ENCODE measurements at places on chromosomes 16 and 17.

DNA sequence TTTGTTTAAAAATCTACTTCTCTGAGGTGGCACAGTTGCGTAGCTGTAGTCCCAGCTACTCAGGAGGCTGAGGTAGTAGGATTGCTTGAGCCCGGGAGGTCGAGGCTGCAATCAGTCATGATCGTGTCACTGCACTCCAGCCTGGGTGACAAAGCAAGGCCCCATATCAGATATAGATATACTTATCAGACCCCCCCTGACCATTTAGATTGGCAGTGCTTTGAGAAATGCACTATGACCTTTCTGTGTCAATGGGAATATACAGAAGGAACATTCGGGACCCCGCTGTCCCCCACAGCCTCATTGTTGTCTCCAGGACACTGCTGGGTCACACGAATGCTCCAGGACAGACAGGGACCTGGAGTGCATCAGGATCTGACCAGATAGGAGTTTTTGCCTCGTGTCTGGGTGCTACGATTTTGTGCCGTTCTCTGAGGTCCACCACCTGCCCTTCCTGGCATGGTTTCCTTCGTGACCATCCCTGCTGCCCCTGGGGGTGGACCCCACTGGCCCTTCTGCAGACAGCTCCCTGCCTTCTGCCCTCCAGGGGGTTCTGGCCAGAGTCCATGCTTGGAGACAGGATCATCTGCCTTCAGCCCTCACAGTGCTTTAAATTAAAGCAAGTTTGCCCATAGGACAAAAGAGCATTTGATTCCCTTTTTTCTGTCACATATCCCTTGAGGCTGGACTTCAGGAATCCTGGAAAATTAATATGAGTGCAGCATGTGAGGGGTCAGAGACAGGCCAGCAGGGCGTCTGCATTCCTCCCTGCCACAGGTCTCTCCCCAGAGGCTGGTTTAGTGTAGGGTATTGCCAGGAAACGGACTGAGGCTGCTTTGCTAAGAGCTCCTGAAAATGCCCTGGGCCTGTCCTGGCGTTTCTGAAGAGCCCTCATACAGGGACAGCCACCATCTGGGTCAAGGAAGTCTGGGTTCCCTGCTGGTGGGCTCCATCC, 19.3 kb downstream of the PLD6 start:
- no peak for DNase-seq

GRCh38 chr17:4748686-4749085, 9.0 kb upstream of the CXCL16 start:
- DNase-seq, result no peak

GRCh38 chr17:50176559-50177357, 11.0 kb downstream of the SGCA start:
- no peak for DNase-seq

GRCh38 chr17:33121756-33122155, 130.1 kb downstream of the SPACA3 start:
- no peak for DNase-seq

GRCh38 chr17:4427505-4427904, 6.2 kb upstream of the SPNS3 start:
- no peak for DNase-seq

GRCh38 chr17:71580220-71580619, 540.6 kb upstream of the SOX9 start:
- no peak for DNase-seq

DNA sequence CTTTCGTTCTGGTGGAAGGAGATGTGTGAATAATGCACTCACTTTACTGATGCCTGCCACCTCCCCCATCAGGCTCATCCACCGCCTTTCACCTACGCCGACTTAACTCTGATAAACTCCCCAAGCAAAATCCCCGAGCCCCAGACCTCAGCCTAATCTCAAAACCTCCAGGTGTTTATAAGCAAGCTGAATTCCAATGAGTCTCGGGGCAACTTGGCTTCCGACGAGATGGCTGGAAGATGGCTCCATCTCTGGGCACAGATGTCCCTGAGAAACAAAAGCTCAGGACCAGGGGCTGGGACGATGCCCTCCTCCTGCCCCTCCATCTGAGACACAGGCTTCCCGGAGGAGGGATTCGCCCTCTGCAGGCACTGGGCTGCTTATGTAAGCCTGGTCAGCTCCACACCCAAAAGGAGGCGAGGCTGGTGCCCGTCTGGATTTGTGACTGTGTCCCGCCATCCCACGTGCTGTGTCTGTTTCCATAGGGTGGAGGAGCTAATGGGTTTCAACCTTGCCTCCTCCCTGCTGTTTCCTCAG, 386.4 kb upstream of the TNRC6C start:
- DNase-seq, result no peak

DNA sequence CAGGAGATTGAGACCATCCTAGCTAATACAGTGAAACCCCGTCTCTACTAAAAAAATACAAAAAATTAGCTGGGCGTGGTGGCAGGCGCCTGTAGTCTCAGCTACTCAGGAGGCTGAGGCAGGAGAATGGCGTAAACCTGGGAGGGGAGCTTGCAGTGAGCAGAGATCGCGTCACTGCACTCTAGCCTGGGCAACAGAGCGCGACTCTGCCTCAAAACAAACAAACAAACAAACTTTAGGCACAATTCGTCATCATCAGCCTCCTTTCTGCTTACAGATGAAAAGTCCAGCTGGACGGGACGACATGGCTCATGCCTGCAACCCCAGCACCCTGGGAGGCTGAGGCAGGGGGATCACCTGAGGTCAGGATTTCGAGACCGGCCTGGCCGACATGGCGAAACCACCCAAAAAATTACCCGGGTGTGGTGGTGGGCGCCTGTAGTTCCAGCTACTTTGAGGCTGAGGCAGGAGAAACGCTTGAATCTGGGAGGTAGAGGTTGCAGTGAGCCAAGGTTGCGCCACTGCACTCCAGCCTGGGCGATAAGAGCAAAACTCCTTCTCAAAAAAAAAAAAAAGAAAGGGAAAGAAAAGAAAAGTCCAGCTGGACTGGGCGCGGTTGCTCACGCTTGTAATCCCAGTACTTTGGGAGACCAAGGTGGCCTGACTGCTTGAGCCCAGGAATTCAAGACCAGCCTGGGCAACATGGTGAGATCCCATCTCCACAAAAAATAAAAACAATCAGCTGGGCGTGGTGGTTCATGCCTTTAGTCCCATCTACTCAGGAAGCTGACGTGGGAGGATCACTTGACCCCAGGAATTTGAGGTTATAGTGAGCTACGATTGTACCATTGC, 1.5 kb upstream of the SPIRE2 start:
- DNase-seq, result no peak

- DNase-seq, result no peak
Observed at GRCh38 chr17:16483021-16483645, 8.9 kb downstream of the LRRC75A start.

DNA sequence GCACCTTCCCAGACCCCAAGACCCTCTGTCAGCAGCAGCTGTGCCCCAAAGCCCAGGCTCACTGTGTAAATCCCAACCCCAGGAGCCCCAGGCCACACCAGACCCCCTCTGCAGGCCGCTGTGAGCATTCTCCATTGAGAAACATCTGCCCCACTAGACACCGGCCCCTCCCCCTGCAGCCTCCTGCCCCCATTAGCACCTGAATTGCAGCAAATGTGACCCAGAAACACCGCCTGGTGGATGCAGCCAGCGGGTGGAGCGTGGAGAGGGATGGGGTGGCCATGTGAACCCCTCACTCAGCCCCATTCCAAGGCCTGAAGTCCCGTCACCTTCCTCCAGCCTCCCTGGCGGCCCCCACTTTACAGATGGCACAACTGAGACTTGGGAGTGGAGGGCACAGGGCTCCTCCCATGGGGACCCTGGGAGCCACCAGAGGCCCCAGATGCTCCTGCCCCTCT, 2.2 kb downstream of the UBALD1 start:
- no peak for DNase-seq

DNA sequence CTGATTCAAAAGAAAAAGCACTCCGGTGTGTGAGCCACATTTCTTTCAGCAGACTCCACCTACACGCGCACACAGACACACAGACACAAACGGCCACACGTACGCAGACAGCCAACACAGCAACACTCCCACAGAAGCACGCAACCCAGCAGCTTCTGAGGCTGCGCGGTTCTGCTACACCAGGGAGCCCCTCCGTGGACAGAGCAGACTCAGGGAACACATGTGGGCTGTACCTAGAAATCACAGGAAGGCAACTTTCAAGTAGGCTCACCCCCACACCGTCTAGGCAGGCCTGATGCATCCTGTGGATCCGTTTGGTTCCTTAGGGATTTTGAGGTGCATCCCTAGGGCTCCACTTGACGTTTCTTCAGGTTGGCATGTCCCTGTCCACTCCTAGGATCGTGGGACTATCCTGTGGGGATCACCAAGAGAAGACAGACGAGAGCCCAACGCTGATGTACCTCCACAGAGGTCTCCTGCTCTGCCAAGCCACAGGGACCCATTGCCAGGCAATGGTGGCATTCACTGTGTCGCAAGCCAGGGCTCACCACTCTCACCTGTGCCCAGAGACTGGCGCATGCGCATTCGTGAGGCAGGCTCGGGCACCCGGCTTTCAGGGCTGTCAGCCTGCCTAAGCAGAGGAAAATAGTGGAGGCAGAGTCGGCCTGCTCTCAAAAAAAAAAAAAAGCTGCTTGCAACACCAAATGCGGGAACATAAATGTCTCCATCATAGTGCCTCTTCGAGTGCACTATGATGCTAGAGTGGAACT, 2333.3 kb downstream of the TP53TG3F start:
- DNase-seq, result no peak

GRCh38 chr17:17203173-17203730, 2.9 kb downstream of the PLD6 start:
- no peak for DNase-seq

- DNase-seq, result no peak
Observed at GRCh38 chr17:78953356-78954350, 26.1 kb downstream of the LGALS3BP start.

GRCh38 chr16:25158401-25158800, 46.9 kb downstream of the LCMT1 start:
- no peak for DNase-seq

DNA sequence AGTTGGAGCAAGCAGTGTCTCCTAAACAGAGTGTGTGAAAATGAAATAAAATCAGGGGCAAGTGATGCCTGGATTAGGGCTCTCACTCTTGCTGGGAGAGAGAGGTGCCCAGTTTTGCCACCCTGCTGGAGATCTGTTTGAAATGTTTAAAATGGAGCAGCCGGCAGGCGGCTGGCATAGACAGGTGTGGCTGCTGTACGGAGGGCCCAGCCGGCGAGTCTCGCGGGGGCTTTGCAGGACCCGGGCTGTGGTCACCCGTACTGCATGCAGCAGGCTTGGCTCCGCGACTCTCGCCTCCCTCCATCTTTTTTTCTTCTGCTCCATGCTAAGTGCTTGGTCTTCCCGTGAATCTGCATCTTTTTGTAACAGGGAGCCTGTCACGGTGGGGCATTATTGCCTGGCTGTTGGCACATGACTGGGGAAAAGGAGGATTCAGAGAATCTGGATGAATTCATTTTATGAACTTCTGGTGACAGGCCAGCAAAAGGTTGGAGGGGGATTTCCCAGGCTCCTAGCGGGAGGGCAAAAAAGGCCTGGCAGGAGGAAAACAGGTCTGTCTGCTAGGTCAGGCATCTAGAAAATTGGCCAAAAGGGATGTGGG, 1.8 kb downstream of the ZNRF1 start:
- no peak for DNase-seq

- DNase-seq, result no peak
Observed at GRCh38 chr16:66263973-66264310, 102.5 kb upstream of the CDH5 start.

- no peak for DNase-seq
Observed at GRCh38 chr17:48751172-48751571, 22.6 kb upstream of the HOXB13 start.

GRCh38 chr16:57594531-57595031, 33.8 kb upstream of the ADGRG1 start:
- no peak for DNase-seq

- no peak for DNase-seq
Observed at GRCh38 chr17:82378741-82379021, 7.1 kb downstream of the UTS2R start.

- DNase-seq, result no peak
Observed at GRCh38 chr17:19414396-19415280, 3.6 kb downstream of the RNF112 start.

- no peak for DNase-seq
Observed at GRCh38 chr17:61371179-61371578, 28.5 kb upstream of the TBX2 start.

GRCh38 chr17:31320241-31320640, 1.2 kb downstream of the EVI2A start:
- DNase-seq, result no peak

DNA sequence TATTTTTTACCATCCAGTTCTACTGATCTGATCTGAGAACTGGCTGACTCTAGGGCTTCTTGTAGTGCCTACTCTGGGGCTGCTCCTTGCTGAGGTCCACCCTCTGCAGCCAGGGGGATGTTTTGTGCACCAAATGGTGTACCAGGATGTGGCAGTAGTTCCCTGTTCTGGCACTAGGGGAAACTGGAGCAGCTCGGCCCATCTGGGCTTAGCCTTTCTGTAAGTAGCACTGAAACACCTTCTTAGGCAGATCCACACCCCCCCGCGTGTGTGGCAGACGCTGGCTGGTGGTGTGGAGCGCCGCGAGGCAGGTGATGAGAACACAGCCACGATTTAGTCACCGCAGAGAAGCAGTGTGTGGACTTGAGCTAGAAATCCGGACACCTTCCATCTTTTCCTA, 17.0 kb downstream of the DUSP14 start:
- no peak for DNase-seq

- DNase-seq, result no peak
Observed at GRCh38 chr17:13323990-13324389, 277.7 kb downstream of the HS3ST3A1 start.

GRCh38 chr16:10756574-10756973, 12.9 kb downstream of the NUBP1 start:
- no peak for DNase-seq

DNA sequence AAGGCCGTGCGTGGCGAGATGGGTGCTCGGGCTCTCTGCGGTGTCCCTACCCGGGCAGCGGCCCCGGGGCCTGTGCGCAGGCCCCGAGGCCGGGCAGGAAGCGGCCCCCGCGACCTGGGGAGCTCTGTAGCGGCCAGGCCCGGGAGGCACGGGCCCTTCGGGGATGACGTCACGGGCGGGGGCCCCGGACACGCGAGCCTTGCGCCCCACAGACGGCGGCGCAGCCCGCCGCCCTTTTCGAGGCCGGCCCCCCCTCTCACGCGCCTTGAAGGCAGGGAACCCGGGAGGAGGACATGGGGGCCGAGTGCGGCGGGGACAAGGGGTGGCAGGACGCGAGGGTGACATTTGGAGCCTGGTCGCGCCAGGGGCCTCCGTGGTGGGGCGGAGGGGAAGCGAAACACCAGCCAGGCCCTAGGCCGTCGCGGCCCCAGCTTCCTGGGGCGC, 1.1 kb downstream of the RAI1 start:
- DNase-seq, result no peak
